ENCODE measurements at places on chromosomes 16 and 17.
A peak's percentile ranks its signal among the peaks of the same experiment; 100 is the strongest.

DNA sequence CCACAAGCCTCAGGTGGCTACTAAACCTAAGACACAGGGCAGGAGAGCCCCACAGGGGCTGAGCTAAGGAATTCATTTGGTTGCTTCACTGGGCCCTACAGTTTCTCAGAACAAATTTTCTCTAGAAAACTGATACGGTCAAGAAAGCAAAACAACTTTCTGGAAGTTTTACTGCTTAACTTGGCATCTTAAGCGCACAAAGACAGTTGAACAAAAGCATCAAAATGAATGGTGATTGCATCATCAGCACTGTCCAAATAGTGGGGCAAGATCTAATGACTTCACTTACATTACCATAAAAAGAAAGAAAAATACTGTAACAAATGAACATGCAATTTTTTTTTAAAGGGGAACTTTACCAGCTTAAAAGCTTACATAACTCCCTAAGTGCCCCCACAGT, 47.6 kb downstream of the XPO6 start:
- DNase-seq = no peak

DNA sequence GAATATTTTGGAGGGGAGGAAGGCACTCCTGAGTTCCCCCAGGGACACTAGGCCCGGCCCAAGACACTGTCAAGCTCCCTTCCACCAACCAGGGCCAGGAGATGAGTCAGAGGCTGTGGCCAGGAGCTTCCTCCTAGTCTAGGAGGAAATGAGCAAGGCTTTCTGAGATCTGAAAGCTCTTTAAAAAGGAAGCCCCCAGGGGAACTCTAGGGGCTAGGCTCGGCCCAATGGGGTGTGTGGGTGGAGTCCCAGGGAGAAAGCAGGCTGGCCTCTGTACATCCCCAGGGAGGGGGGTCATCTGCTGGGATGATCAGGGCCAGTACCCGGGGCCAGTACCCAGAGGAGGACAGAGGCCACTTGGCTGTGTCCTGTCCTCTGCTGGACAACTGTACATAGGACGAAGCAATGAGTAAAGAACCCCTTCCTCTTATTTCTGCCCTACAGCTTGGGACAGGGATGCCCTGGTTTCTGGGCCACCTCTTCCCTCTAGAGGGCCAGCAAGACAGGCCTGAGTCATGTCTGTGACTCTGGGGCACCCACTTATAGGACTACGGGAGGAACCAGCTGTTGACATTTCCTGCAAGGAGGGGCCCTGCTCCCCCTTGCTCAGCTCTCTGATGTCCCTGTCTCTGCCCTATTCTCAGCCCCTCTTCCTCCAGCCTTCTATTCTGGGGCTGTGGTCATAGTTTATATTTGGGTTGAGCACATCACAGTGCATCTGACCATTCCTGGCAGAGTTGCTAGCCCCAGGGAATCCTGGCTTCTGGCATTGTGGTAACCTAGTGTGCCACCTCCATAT, 2.7 kb downstream of the FHOD1 start:
- DNase-seq = peak; percentile 38

- DNase-seq = peak; percentile 32
Observed at GRCh38 chr17:73369111-73369521, 57.3 kb upstream of the CDC42EP4 start.

DNA sequence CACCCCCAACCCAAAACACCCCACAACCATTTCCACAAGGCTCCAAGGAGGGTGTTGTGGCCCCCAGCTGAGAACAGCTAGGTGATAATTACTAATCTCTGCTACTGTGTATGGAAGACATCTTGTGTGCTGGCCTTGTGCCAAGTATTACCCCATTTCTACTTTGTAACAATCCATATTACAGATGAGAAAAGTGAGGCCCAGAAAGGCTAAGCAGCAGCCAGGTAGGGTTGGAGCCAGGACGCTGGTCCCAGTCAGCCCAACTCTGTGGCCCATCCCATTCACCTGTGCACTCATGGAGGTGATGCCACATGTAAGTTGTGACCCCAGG, 12.4 kb upstream of the PEMT start:
- no peak for DNase-seq

- DNase-seq = no peak
Observed at GRCh38 chr16:85057948-85058347, 30.4 kb downstream of the KIAA0513 start.

DNA sequence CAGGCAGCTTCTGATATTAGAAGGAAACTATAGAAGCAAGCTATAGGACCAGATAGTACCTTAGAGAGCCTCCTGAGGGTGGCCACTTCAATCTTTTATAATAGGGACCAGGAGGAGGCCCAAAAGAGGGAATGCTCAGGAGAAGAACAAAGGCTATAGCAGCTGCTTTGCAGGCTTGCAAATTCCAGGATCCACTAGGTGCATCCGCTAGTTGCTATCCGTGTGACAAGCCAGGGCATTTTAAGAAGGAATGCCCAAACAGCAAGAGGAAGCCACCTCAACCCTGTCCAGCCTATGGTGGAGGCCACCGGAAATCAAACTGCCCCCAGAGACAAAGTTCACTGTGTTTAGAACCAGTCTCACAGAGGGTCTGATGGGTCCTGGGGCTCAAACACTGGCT, 192.6 kb upstream of the KIF2B start:
- DNase-seq = no peak

DNA sequence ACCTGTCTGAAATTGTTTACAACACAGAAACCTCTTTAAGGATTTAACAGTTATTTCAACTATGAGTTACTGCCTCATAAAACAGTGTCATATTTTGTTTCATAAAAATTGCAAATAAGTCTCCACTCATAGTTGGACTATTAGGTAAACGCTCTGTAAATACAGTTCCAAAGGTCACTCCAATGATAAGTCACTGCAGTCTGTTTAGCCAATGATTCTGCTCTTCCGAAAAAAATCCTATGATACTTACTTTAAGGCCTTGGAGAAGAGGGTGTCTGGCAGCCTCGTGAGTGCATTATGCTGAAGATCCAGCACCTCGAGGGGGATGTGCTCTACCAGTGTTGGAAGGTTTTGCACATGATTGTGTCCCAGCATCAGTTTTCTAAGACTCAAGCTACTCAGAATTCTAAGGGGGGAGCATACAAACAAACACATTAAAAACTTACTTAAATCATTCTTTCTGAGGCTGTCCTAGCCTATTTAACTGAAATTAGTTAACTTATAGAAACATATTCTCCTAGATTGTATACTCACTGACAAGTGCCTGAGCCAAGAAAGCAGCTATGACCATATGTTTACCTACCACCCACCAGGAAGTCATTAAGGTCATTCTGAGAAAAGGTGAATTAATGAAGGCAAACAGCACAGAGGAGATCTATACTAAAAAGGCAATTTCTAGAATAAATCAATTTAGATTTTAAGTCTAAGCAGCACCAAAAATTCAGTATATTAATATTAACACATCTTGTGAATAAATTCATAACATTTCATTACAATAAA, 41.1 kb downstream of the MARVELD3 start:
- DNase-seq = no peak

DNA sequence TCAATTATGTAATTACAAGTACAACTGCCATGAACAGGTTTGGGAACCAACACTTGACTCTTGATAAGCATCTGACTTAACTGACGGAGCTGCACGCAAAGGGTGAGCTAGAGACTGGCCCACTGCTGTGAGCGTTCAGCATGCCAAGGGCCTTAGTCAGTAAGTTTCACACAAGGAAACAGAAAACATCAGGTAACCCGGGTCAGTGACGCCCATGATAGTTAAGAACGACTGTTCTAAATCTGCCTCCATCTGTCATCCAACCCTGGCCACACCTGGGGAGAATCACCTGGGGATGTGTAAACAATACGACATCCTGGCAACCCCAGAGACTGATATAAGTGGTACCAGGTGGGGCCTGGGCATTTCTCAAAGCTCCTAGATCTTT, 12.3 kb downstream of the SMIM5 start:
- DNase-seq = no peak

DNA sequence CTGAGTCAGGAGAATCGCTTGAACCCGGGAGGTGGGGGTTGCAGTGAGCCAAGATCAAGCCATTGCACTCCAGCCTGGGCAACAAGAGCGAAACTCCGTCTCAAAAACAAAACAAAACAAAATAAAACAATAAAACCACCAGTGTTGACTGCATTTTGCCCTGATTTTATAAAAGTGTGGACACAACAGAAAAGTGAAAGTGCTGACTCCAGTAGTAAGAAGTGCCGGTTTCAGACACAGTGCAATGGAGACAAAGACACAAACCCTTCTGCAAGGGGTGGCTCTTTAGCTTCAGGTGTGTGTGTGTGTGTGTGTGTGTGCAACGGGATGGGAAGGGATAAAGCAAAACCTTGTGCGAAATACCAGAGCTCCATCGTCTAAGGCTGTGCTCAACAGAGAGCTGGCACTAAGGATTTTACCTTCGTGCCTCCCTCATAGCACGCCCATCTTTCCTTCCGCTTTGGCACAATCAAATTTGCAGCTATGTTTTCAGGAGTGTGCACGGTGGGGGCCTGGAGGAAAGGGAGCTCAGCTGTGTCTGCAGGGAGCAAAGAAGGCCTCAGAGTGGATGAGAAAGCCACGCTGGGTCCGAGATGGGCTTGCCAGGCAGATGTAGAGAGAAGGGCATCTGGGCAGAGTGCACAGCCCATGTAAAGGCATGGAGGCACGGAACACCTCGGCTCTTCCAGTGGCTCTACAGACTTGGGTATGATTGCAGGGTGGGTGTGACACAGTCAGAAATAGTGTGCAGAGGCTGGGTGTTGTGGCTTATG, 15.5 kb downstream of the MXRA7 start:
- DNase-seq = no peak

GRCh38 chr17:48993951-48994350, 3.2 kb upstream of the IGF2BP1 start:
- DNase-seq = no peak

DNA sequence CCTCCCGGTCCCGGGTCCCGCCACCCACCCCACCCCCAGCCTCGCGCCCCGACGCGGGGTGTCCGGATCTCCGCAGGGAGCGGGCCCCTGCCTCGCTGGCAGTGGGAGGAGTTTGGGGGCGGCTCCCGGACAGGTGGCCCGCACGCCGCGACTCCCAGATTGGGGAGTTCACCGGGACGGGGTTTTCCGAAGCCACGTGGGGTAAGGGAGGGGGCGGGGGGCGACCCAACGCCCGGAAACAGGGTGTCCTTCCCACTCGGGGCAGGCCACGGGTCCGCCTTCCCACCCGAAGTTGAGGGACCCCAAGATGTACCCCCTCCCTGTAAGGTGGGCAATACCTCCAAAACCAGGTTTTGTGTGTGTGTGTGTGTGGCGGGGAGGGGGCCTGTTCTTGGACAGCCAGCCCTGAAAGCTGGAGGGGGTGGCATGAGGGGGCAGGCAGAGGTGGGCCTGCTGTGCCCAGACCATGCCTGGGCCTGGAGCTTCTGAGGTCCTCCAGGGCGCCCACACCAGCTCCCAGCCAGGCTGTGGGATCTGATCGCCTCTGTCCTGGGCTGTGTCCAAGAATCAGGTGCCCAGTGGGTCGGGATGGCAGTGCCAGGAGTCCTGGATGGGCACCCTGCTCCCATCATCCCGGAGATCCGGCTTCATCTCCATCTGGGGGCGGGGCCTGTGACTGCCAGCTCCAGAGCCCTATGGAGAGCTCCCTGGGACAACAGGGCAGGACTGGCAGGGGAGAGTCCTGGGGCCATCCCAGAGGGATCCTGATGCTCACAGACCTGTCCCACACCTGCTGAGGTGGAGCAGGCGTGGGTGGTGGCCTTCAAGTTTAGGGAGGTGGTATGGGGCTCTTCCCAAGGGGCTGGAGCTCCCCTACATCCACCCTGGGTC, 767 bp downstream of the SYNGR2 start:
- peak; percentile 74 for DNase-seq

DNA sequence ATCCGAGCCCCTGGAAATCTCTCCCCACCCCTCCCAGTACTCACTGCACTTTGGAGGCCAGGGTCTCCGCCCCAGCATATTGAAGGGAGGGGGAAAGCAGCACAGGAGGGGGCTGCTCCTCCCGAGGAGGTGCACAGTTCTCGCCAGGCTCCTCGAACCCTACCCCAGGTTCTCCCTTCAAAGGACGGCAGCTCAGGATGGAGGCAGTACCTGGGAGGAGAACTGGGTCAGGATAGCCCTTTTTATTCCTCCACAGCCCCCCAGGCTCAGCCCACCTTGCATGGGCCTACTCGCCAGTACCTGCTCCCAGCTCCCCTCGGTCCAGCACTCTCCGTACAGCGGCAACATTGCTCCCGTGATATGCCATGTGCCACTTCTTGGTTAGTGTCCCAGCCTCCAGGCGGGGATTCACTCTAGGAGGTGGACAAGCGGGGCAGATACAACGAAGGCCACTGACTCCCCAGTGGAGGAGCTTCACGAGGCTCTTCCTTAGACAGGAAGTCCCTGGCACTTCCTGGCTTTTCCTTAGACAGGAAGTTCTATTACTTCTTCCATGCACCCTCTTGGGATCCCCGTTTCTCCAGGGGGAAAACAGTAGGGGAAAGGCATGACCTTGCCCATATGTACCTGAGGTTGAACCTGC, 2.1 kb upstream of the GPS2 start:
- DNase-seq = no peak

DNA sequence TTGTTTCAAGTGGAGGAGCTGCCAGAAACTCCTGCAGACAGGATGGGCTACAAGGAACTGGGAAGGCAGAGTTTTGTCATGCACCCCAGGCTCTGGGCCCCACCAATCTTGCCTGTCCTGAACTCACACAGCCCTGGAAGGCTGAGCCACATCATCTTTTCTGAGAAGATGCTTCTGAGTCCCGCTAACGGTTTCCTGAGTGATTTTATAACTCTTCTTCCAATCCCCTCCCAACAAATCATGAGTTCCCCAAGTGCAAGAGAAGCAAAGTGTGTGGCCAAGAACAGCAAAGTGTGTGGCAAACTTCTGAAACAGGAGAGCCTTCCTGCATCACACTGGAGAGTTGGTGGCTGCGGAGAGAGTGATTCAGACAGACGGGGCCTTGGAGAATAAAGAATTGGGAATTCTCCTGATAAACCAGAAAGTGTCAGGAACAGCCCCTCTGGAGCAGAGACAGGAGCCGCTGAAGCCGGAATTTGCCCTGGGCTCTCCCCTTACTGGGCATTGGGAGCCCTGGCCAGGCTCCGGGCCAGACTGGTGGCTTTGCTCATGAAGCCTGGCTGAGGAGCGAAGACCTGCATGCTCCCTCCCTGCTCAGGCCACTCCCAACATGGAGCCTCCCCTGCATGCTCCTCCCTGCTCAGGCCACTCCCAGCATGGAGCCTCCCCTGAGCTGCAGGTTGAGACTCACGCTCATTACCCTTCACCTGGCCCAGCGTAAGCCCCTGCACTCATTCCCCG, 47.2 kb downstream of the PITPNM3 start:
- no peak for DNase-seq

- DNase-seq = no peak
Observed at GRCh38 chr17:30503558-30503957, 26.4 kb downstream of the GOSR1 start.

Measured in amygdala (tissue), 56 donors.